ENCODE measurements at places on chromosomes 3 and 15. TPM values are rescaled to one million over a fixed set of nuclear protein-coding genes. Genes with fewer than 3 reads are reported as not detected.

The LRRC31 gene
- total RNA-seq = 0.29 TPM

GRCh38 chr15:99537344-99537743, 28.4 kb upstream of the MEF2A start:
- no peak for DNase-seq
- no peak overlapping the region for H3K27ac ChIP-seq
- H3K36me3 ChIP-seq = no peaks in the 10 kb centered on the region
- H3K27me3 ChIP-seq = no peaks in the 10 kb centered on the region
- H3K4me3 ChIP-seq = no peak overlapping the region

DNA sequence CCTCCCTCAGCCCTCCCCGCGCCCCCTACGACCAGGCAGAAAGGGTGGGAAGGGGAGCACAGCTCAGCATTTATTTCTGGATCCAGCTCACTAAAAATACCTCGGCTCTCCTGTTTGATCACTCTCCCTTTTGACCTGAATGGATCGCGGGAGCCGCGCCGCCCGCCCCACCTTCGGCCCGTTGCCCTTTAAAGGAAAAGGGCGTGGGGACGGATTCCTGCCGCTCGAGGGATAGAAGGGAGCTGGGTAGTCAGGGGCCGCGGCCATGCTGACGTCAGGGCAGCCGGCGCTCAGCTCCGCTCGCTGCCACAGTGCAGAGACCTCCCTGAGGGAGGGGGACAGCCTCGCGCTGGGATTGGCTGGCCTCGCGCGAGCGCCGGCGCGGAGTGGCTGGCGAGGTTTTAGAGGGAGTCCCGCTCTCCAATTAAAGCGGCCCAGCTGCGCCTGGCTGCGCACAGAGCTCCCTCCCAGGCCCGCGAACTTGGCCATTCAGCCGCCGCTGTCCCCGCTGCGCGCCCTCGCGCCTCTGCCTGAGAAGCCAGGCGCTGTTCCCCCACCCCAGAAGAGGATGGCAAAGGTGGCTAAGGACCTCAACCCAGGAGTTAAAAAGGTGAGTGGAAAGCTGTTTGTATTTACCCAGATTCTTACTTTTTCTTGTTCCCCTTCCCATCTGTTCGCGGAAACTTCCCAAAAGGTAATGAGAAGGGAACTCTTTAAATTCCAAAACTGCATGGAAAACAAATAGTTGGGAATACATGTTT, at the start of gene LMCD1:
TSS of gene LMCD1 (plus strand) at position 453 of the 761 bp plus-strand sequence. CDS start at position 569, 116 bp downstream.
- H3K27me3 ChIP-seq = peaks cover 10% of the 10 kb centered on the region
- peak within 1 kb of the TSS; percentile 46 for H3K4me3 ChIP-seq
- H3K27ac ChIP-seq = peak within 1 kb of the TSS; percentile 84
- peaks cover 21% of the 10 kb centered on the region for H3K4me1 ChIP-seq

GRCh38 chr3:104604326-104605010, 762.2 kb upstream of the ALCAM start:
- H3K36me3 ChIP-seq = no peaks in the 10 kb centered on the region
- no peak overlapping the region for H3K27ac ChIP-seq
- H3K4me1 ChIP-seq = no peaks in the 10 kb centered on the region
- H3K4me3 ChIP-seq = no peak overlapping the region
- no peaks in the 10 kb centered on the region for H3K27me3 ChIP-seq

DNA sequence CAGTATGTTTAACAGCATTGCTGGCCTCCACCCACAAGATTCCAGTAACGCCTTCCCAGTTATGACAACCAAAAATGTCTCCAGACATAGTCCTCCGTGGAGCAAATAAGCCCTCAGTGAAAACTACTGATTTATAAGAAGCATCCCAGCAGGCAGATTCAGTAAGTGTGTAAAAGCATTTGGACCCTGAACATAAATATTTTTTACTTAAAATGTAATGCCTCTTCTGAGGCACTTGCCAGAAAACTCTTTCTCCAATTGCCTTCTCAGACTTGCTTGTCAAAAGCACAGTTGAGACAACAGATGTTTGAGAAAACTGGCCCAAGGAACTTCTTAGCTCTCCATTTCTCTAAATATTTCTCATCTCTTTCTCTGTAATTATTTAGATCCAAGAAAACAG, 31.8 kb upstream of the DCLK3 start:
- no peaks in the 10 kb centered on the region for H3K27me3 ChIP-seq
- no peaks in the 10 kb centered on the region for H3K36me3 ChIP-seq
- DNase-seq = no peak
- no peak overlapping the region for H3K27ac ChIP-seq
- H3K4me1 ChIP-seq = no peaks in the 10 kb centered on the region
- no peak overlapping the region for H3K4me3 ChIP-seq

DNA sequence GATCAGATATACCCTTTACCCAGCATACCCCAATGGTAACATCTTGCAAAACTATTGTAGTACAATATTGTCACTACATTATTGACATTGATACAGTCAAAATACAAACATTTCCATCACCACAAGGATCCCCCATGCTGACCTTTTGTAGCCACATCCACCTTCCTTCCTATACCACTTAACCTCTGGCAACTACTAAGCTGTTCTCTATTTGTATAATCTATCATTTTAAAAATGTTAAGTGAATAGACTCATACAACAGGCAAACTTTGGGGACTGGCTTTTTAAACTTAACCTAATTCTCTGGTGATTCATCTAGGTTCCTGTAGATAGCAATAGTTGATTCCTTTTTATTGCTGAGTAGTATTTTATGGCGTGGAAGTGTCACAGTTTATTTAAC, 29.6 kb upstream of the IFT57 start:
- H3K4me1 ChIP-seq = no peaks in the 10 kb centered on the region
- H3K27me3 ChIP-seq = no peaks in the 10 kb centered on the region
- H3K4me3 ChIP-seq = no peak overlapping the region
- no peak overlapping the region for H3K27ac ChIP-seq
- no peak for DNase-seq

The ARPP21 gene
- not detected for total RNA-seq

GRCh38 chr3:43178891-43179366, 73.0 kb upstream of the POMGNT2 start:
- H3K27ac ChIP-seq = peak overlapping the region; percentile 69
- H3K36me3 ChIP-seq = no peaks in the 10 kb centered on the region
- H3K4me1 ChIP-seq = peaks cover 49% of the 10 kb centered on the region
- DNase-seq = no peak
- H3K27me3 ChIP-seq = no peaks in the 10 kb centered on the region

DNA sequence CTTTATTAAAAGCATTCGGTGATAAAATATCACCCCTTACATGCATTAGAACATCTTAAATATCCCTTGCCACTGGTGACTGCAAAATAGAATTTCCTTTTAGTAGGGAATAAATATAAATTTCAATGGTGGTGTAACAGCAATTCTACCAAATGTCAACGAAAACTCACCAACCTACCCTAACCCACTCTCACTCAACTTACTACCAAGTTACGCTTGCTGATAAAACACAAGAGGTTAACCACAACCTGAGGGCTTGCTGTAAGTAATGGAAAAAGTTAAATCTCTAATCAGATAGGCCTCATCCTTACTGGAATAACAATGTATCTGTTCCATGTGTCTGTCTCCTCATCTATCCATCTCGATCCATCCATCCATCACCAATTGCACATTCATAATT, 274.7 kb downstream of the FOXP1 start:
- no peaks in the 10 kb centered on the region for H3K4me1 ChIP-seq
- H3K27me3 ChIP-seq = no peaks in the 10 kb centered on the region
- DNase-seq = no peak
- no peaks in the 10 kb centered on the region for H3K36me3 ChIP-seq

DNA sequence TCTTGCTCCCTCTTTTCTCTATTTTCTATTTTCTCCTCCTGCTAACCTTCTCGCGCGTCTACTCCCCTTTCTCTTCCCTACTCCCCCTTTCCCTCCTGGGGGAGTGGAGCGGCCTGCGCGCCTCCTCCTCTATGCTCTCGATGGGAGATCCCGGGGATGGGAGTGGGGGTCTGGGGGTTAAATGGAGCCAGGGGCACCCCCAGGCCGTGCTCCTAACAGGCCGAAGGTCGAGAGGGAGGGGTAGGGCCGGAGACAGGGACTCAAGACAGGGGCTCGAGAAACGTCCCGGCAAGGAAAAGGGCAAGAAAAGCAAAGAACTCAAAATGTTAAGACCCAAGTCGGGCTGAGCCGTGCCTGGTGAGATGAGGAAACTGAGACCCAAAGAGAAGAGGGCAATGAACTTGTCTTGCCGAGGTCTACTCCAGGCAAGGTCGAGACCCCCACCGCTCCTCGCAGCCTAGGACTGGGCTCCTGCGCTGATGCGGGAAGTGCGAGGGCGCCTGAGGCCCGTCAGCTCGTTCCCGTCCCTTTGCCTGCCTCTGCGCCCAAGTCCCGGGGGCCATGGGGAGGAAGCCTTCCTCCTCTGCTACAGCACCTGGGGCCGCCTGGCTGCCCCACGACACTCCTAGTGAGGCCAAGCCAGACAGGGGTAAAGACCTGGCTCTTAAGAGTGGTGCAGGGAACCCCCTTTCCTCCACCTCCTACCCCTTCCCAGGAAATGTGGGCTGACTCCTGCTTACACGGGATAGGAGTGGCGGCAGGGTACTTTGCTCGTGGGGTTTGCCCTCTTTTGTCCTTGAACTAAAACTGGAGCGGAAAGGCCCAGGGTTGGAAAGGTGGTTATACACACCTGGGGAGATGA, 770 bp upstream of the MEGF11 start:
- H3K36me3 ChIP-seq = no peaks in the 10 kb centered on the region
- H3K27me3 ChIP-seq = peaks cover 44% of the 10 kb centered on the region
- peaks cover 33% of the 10 kb centered on the region for H3K4me1 ChIP-seq
- H3K4me3 ChIP-seq = peak overlapping the region; percentile 39

- H3K4me1 ChIP-seq = no peaks in the 10 kb centered on the region
- no peak overlapping the region for H3K27ac ChIP-seq
- no peaks in the 10 kb centered on the region for H3K27me3 ChIP-seq
These were observed 12.5 kb upstream of the ZXDC start for GRCh38 chr3:126488185-126488584.

The ARGFX gene
- total RNA-seq = not detected

DNA sequence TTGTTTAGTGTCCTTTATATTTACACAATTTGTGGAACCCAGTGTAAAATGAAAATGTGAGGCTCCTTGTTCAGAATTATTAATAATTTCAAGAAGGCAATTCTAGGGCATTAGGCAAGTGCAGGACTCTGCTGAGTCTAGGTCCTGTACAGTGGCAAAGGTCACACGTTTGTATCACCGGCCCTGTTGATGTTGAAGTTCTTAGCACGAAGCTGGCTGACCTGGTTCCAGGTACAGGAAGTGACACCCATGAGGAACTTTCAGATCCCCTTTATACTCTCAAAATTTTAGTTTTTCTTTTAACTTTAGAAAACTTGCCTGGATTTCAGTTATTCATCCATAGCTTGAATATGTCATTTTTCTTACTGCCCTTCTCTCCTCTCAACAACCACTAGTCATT, 349.4 kb downstream of the CNTN6 start:
- no peaks in the 10 kb centered on the region for H3K4me1 ChIP-seq
- no peaks in the 10 kb centered on the region for H3K36me3 ChIP-seq
- H3K27me3 ChIP-seq = no peaks in the 10 kb centered on the region

Measured in left lung (tissue), 14 donors.